Muscle of arm (tissue), 14 donors: ENCODE measurements at places on chromosomes 2 and 18. TPM values are rescaled to one million over a fixed set of nuclear protein-coding genes. Genes with fewer than 3 reads are reported as not detected.

The LRRTM4 gene
- not detected for polyA plus RNA-seq

The DSC2 gene
- polyA plus RNA-seq: 14.7 TPM

The HOXD11 gene
- 3.2 TPM for polyA plus RNA-seq

The FAM168B gene
- 71.7 TPM for polyA plus RNA-seq

The CPLX4 gene
- polyA plus RNA-seq: not detected

The PAX3 gene
- 2.6 TPM for polyA plus RNA-seq
